Esophagus muscularis mucosa (tissue), 4 donors: ENCODE measurements at places on chromosomes 7 and 10. TPM values are rescaled to one million over a fixed set of nuclear protein-coding genes. Genes with fewer than 3 reads are reported as not detected.

DNA sequence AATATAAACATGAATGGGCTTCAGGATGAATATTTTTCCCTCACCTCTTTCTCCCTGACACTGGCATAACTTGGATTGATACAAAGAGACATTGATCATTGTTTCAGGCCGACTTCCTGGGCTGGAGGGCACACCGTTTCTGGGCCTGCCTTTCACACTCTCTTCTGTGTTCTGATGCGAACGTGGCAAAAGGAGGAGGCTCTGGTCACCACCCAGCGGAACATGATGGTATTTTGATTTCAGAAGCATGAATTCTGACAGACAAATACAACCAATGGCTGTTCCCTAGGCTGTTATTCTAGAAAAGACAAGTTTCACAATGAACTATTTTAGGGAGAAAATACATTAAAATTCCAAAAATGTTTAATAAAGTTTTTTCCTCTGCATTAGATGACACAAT is 534.5 kb upstream of the MKI67 start:
- no peak for DNase-seq

- no peak for DNase-seq
Observed at GRCh38 chr7:116271963-116272886, 61.9 kb downstream of the TES start.

DNA sequence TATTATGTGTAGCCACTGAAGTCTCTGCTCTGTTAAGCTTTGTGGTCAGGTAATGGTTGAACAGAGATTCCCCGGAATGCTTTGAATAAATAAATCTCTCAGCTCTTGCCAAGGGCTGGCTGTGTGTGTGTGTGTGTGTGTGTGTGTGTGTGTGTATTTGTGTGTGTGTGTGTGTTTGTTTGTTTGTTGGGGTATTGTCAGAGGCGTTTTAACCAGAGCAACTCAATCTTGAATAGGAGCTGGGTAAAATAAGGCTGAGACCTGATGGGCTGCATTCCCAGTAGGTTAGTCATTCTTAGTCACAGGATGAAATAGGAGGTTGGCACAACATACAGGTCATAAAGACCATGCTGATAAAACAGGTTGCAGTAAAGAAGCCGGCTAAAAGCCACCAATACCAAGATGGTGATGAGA is 256.2 kb upstream of the CACNA2D1 start:
- no peak for DNase-seq

DNA sequence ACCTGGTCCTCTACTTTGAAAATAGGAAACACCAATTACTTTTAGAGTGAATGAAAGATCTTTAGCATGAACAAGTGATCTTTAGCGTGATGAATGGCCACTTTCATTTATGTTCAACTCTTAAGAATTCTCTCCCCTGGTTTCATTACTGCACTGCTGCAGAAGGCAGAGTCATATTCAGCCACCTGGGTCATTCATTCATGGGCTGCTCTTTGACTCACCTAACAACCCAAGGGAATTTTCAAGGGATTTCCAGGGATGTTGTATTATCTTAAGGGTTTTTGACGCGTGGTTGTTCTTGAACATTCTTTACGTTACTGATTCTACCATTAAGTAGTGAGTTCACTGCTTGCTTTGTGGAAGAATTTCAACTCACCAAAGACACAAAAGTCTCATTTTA is 87.3 kb upstream of the STK17A start:
- DNase-seq, result peak; percentile 42

- no peak for DNase-seq
Observed at GRCh38 chr10:55348534-55348933, 547.5 kb upstream of the PCDH15 start.

DNA sequence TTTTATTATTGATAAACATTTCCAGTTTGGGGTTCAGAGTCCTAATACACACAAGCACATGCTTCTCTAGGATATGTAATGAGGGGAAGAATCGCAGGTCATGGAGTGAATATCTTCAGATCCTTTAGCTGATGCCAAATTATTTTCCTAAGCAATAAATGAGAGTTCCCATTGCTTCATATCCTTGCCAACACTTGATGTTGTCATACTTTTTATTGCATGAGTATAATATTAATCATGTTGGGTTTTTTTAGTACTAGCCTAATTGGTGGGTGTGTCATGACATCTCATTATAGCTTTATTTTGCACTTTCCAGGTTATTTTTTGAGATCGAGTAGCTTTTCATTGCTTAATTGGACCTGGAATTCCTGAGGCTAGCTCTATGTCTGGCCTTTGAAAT is 35.3 kb downstream of the TLX1 start:
- no peak for DNase-seq

- no peak for DNase-seq
Observed at GRCh38 chr7:104943502-104944343, 70.3 kb upstream of the KMT2E start.

DNA sequence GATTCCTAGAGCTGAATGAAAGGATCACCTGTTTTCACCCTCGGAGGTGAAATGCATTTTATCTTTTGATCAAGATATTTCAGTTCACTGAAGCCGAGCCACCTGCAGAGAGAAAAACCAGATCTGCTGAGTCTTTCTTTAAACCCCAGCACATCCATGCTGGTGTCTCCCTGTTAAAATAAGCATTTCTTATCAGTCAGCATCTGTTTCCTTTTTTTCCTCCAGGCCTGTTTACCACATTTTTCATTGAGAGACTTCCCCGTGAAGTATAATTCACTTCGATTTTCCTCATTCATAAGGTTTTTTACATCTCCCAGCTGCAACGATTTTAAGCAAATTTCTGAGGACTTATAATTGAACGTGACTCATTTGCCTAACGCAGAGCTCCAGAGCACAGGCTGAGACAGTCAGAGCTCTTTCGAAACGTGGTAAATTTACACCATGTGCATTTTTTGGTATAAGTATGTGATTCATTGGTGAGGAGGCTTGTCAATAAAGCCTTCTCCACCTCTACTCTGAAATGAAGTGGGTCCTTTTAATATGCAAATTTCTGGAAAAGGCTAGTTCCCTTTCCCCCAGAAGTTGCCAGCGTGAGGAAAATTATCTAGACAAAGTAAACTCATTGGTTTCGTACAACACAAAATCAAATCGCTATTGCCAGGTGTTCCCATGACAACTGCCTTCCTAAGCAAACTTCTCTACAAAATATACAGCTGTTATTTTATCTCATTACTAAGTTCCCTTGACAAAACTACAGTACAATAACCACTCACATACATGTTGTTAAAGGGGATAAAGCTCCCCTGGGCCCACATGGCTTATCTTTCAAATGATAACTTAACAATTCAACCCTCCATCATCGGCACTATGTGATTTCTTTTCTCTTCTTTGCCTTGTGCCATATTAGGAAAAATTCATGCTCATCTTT is 374.8 kb upstream of the AKR1E2 start:
- DNase-seq, result no peak

GRCh38 chr7:122736183-122736582 is 33.5 kb upstream of the RNF148 start:
- no peak for DNase-seq

DNA sequence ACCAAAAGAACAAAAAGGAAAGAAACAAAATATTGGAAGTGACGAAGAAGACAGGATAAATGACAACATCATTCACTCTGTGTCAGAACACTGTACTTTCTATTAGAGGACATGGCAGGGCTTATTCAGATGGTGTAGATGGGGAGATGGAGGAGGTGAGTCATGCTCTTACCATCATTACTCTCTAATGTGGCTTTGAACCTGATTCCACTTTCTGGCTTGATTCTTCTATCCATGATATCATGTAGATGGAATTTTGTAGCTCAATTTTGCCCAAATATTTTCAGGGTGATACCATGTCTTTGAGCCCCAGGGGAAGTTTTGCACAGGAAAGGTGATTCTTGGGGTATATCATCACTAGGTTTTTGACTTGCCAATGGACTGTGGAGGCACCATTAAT is 91.7 kb downstream of the CFAP58 start:
- no peak for DNase-seq

- DNase-seq, result no peak
Observed at GRCh38 chr7:124033095-124033806, 384 bp upstream of the TMEM229A start.

GRCh38 chr7:100974021-100974420 is 4.7 kb downstream of the MUC12 start:
- no peak for DNase-seq

DNA sequence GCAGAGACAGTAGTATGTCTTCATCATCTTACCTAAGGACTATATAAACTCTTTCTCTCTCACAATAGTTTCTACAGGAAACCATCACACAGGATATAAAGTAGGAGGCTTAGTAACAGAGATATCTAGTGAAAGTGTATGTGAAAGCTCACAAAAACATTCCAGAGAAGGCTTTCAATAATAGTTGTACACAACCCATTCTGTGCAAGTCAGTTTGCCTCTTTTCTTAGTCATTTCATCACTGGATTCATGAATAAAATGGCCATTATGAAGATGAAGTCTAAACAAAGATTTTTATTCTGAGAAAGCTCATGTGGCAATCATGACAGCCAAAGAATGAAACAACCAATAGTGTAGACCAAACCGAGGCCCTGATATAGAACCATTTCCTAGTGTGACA is 178.8 kb downstream of the GNAT3 start:
- no peak for DNase-seq

- no peak for DNase-seq
Observed at GRCh38 chr7:17229228-17229627, 69.2 kb upstream of the AHR start.

Gene SPDYE2
- total RNA-seq, result not detected

Gene GNG11
- total RNA-seq, result 19.9 TPM

Gene SEMA3C
- total RNA-seq, result 117 TPM

Gene ARPC1A
- 105 TPM for total RNA-seq

Gene ADRA2A
- 0.42 TPM for total RNA-seq

Gene NYAP1
- total RNA-seq, result 3.2 TPM
